ENCODE measurements at places on chromosomes 4 and X. TPM values are rescaled to one million over a fixed set of nuclear protein-coding genes. Genes with fewer than 3 reads are reported as not detected.

GRCh38 chr4:177902386-177902785, 460.1 kb upstream of the AGA start:
- no peaks in the 10 kb centered on the region for H3K27me3 ChIP-seq
- H3K4me3 ChIP-seq = no peak overlapping the region
- H3K4me1 ChIP-seq = no peaks in the 10 kb centered on the region

- no peak overlapping the region for H3K27ac ChIP-seq
- no peak overlapping the region for H3K4me3 ChIP-seq
- no peaks in the 10 kb centered on the region for H3K36me3 ChIP-seq
- no peaks in the 10 kb centered on the region for H3K4me1 ChIP-seq
These were observed 155.6 kb downstream of the HNRNPD start for GRCh38 chr4:82217986-82218715.

DNA sequence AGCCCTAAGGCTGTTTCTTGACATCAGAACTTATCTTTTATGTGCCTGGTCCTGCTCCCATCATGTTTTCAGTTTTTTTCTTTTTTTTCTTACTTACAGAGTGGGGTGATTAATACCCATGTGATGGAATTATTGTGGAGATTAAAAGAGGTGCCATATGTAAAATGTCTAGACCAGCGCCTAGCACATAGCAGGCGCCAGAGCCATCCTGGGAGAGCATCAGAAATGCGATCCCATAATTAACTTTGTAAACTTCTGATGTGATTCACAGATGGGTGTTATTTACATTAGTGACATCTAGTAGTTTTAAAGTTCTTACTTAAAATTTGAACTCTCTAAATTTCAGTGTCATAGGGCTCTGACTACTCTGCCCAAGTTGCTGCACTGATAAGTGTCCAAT, 66.2 kb upstream of the PGRMC2 start:
- H3K27me3 ChIP-seq = no peaks in the 10 kb centered on the region
- peaks cover 16% of the 10 kb centered on the region for H3K4me1 ChIP-seq
- H3K4me3 ChIP-seq = no peak overlapping the region

DNA sequence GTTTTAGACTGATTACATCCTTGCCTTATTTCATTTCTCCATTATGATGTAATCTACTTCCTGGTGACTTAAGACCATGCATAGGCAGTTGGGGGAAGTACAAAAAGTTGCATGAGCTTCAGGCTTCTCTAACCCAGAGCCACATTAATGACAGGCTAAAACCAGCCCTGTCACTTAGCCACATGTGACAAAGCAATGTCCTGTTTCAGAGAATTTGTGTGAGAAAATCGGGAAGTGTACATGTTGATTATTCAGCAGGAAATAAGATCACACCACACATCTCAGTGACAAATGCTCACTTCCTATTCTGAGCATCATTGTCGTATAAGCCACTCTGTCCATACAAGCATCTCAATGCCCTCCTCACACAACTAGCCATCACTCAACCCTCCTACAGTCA, 98.5 kb upstream of the MAGEB16 start:
- H3K4me3 ChIP-seq = no peak overlapping the region
- H3K36me3 ChIP-seq = no peaks in the 10 kb centered on the region
- H3K27ac ChIP-seq = no peak overlapping the region
- no peaks in the 10 kb centered on the region for H3K27me3 ChIP-seq
- H3K4me1 ChIP-seq = no peaks in the 10 kb centered on the region
- DNase-seq = no peak

GRCh38 chr4:138405934-138406567, 163.9 kb upstream of the SLC7A11 start:
- no peak overlapping the region for H3K27ac ChIP-seq
- no peaks in the 10 kb centered on the region for H3K27me3 ChIP-seq
- H3K4me1 ChIP-seq = peaks cover 9% of the 10 kb centered on the region
- no peak for DNase-seq
- no peaks in the 10 kb centered on the region for H3K36me3 ChIP-seq

CRMP1 gene
- 4.1 TPM for total RNA-seq
